ENCODE measurements at places on chromosomes 2 and 18. TPM values are rescaled to one million over a fixed set of nuclear protein-coding genes. Genes with fewer than 3 reads are reported as not detected.
A peak's percentile ranks its signal among the peaks of the same experiment; 100 is the strongest.

CCDC85A gene
- 3.0 TPM for total RNA-seq

ANKRD30B gene
- total RNA-seq = not detected

SLC19A3 gene
- 21.8 TPM for total RNA-seq

GRCh38 chr2:218328294-218328693, 28.4 kb upstream of the CATIP start:
- H3K27ac ChIP-seq = no peak overlapping the region
- no peak overlapping the region for H3K4me3 ChIP-seq
- peaks cover 33% of the 10 kb centered on the region for H3K4me1 ChIP-seq
- no peaks in the 10 kb centered on the region for H3K27me3 ChIP-seq
- H3K36me3 ChIP-seq = no peaks in the 10 kb centered on the region

- peaks cover 22% of the 10 kb centered on the region for H3K4me1 ChIP-seq
- DNase-seq = peak; percentile 55
- H3K36me3 ChIP-seq = no peaks in the 10 kb centered on the region
- peak overlapping the region; percentile 74 for H3K4me3 ChIP-seq
- no peaks in the 10 kb centered on the region for H3K27me3 ChIP-seq
Observed at GRCh38 chr2:98730053-98730706, 752 bp downstream of the MGAT4A start.

GRCh38 chr2:95269036-95269680, 5.1 kb upstream of the PROM2 start:
- H3K4me3 ChIP-seq = no peak overlapping the region
- no peaks in the 10 kb centered on the region for H3K36me3 ChIP-seq
- no peaks in the 10 kb centered on the region for H3K4me1 ChIP-seq
- H3K27me3 ChIP-seq = no peaks in the 10 kb centered on the region

CD28 gene
- not detected for total RNA-seq

- no peaks in the 10 kb centered on the region for H3K27me3 ChIP-seq
- H3K36me3 ChIP-seq = no peaks in the 10 kb centered on the region
- H3K27ac ChIP-seq = no peak overlapping the region
- no peak for DNase-seq
- H3K4me3 ChIP-seq = no peak overlapping the region
- H3K4me1 ChIP-seq = no peaks in the 10 kb centered on the region
Observed at GRCh38 chr2:3634596-3635121, 23.3 kb upstream of the ALLC start.

SH3RF3 gene
- total RNA-seq = 2.1 TPM

DNA sequence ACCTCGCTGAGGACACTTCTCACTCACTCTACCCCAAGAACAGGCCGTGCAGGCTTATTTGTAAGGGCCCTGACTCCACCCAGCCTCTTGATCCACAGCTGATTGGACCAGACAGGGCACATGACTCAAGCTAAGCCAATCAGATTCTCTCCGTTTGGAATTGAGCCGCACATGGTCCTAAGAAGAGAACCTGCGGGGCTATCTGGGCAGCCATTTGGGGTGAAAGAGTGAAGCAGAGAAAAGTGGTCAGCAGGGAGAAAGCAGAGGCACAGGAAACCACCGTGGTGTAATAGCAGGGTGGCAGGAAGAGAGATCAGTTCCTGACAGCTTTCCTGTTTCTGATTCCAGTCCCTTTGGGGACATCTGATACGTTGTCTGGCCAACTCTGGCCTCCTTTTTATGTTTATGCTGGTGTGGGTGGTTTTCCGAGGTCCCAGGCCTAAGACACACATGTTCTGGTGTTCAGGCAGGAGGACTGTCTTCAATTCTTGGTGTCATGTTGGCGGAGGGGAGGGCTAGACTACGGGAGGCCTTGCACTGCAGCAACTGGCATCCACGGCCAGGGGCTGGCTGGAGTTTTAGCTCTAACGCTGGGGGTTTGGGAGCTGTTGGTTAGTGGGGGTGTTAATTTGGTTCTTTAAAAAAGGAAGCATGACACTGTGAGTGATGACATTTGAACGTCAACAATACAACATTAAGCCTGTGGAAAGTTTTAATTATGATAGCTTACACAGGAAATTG, 26.1 kb upstream of the SPTBN1 start:
- no peaks in the 10 kb centered on the region for H3K27me3 ChIP-seq
- no peaks in the 10 kb centered on the region for H3K4me1 ChIP-seq
- H3K36me3 ChIP-seq = no peaks in the 10 kb centered on the region
- H3K27ac ChIP-seq = peak overlapping the region; percentile 34
- no peak overlapping the region for H3K4me3 ChIP-seq
- DNase-seq = no peak
